ENCODE measurements at places on chromosomes 7 and 10.

DNA sequence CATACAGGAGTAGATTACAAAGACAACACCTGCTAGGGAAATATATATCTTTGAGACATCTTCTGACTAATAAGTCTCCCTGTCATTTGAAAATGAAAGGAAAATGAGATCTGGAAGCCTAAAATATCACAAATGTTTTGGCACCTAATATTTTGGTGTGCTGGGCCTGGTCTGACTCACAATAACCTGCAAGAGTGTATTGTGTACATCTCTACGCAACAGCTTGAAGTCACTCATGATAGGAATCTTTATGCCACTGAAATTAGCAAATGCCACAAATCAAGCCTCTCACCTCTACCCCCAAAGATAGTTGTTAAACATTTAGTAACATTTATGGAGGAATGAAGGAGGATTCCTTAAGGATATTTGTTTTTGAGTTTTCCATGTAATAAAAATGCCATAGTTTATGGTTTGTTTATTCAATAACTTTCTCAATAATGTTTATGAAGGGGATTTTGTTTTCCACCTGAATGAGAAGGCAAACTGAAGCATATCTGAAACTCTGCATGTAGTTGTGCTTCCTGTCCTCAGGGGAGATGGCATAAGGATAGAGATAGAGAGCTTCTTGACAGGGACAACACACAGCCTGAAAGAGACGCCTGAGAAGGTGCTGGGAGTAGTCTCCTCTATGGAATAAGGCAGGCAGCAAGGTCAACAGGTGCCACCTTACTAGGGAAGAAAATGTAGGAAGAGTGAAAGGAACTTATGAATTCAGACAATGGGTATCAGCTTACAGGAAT lies 197.4 kb downstream of the AHR start:
- DNase-seq = no peak

GRCh38 chr10:122248356-122249302 lies 22.5 kb upstream of the BTBD16 start:
- DNase-seq = no peak

- no peak for DNase-seq
Observed at GRCh38 chr7:171364-171904, 20.9 kb upstream of the FAM20C start.

DNA sequence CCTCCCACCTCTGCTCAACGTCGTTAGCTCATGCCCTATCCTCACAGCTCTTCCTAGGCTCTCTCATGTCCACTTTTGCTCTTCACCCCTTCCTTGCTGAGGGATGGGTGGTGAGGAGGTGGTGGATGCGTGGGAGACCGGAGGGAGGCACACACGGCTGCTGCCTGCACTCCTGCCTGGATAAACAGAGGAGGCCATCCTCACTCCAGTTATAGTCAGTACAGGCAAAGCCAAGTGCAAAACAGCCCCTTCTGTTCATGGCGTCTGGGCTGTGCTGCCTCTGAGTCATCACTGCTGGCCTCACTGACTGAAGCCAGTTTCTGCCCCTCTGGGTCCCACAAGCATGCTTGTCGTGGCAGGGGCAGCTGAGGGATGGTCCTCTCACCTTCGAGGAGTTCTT lies 31.9 kb upstream of the LRRC4 start:
- DNase-seq = no peak

DNA sequence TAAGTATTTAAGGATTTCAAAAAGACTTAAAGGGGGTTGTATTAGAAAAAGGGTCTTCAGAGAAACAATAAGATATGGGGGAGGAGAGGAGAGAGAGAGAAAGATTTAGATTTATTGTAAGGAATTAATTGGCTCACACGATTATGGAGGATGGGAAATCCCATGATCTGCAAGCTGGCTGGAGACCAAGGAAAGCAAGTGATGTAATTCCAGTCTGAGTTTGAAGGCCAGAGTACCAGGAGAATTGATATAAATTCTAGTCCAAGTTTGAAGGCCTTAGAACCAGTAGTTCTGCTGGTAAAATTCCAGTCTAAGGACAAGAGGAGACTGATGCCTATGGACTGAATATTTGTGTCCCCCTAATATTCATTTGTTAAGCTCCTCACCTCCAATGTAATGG lies 20.6 kb upstream of the SLC13A1 start:
- no peak for DNase-seq

DNA sequence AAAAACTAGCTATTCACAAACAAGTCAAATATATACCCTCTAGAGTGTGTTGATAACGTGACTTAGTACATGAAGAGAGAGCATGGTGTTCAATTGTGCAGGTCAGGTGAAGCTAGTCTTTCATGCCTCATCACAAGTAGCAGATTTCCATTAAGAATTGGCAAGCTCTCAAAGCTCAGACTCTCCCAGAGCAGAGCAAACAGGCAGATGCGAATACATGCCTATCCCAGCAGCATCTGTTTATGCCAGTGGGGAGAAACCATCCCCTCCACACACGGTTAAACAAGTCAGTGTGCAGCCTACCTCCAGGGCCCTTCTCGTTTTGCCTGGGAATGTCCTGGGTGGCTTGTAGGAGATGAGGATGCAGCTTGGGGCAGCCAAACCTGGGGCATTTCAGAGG lies 532.5 kb upstream of the C7orf33 start:
- peak; percentile 92 for DNase-seq

- DNase-seq = no peak
Observed at GRCh38 chr7:106871793-106872571, 6.9 kb downstream of the PIK3CG start.
